Left lung (tissue), 14 donors: ENCODE measurements at places on chromosomes 16 and 17.
A peak's percentile ranks its signal among the peaks of the same experiment; 100 is the strongest.

GRCh38 chr17:47604598-47604927 is 45.2 kb upstream of the KPNB1 start:
- DNase-seq = no peak

- no peak for DNase-seq
These were observed 70.9 kb downstream of the SEC14L1 start for GRCh38 chr17:77211681-77212080.

DNA sequence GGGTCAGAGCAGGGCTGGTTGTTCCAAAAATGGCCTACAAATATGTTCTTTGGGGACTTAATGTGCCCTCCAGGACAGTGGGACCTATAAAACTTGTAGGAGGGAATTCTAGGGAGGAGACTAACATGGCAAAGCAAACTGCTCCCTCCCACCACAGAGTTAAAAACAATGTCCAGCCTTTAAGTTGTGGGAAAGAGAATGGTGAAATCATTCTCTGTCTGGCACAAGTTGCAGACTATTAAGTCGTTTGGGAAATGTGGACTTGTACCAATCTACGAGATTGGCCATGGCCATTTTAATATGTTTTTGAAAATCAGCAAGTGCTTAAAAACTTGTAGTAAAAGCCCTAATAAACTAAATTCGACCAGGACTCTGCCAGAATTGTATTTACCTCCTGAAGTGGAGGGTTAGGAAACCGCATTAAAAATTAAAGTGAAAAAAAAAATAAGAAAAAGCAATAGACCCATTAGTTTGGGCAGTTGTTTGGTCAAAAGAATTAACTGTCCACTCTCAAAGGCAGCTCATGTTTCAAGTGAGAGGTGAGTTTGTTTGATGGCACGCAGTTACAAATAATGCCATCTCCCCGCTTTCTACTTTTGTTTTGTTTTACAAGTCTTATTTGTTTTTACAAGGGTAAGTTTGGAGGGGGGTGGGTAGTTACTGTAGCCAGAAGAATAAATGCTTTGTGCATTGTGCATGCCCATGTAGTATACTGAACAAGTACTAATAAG is 32.4 kb downstream of the ANKFN1 start:
- DNase-seq = no peak

DNA sequence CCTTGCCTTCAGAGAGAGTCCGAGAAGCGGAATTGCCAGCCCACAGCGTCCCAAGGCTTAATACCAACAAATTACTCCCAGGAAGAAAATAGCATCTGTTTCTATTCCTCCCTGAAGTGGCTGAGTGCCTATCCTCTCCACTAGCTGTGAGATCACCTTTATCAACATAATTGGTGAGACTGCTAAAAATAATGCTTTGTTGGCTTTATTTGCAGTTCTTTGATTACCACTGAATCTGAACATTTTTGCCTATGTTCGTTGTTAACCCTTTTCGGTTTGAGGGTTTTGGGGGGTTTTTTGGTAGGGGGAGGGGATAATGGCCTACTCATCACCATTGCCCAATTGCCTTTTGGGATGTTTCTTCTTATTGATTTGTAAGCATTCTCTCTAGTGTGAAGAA is 31.0 kb downstream of the MMP15 start:
- no peak for DNase-seq

GRCh38 chr16:85863384-85863774 is 35.6 kb upstream of the IRF8 start:
- no peak for DNase-seq

GRCh38 chr16:65414284-65414984 is 292.6 kb upstream of the CDH11 start:
- no peak for DNase-seq

DNA sequence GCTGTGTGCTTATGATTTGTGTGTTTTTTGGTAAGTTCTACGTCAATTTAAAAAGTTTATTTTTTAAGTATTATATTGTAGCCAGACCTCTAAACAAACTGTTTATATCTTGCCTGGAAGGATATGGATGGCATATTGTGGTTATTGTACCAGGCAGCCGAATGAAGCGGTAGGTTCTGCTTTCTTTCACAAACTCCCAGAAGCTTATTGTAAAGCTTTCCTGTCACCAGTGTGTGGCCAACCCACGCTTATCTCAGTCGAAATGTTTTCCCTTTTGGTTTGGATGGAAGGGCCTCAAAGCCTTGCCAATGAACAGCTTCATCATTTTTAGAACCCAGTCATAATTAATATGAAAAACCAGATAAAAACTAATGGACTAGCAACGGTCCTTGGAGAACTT is 53.1 kb downstream of the CYB5B start:
- no peak for DNase-seq

GRCh38 chr17:29010129-29010528 is 4.3 kb upstream of the SEZ6 start:
- no peak for DNase-seq

- DNase-seq = peak; percentile 59
These were observed 240 bp downstream of the WBP2 start for GRCh38 chr17:75854881-75855309.

DNA sequence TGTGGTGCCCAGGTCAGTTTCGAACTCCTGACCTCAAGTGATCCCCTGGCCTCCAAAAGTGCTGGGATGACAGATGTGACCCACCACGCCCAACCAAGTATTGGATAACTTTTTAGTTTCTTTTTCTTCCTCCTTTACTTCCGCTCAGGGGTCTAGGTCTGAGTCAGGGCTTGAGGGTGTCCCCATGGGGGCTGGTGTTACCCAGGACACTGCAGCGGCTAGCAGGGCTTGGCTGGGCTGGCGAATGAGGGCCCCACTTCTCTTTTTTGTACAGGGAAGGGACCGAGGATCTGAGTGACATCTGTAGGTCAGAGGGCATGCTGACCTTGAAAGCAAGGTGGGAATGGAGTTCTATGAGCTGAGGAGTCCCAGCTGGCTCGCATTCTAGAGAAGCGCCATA is 24.9 kb downstream of the RAB11FIP3 start:
- DNase-seq = no peak

GRCh38 chr17:58121925-58122324 is 26.3 kb upstream of the OR4D1 start:
- DNase-seq = no peak

DNA sequence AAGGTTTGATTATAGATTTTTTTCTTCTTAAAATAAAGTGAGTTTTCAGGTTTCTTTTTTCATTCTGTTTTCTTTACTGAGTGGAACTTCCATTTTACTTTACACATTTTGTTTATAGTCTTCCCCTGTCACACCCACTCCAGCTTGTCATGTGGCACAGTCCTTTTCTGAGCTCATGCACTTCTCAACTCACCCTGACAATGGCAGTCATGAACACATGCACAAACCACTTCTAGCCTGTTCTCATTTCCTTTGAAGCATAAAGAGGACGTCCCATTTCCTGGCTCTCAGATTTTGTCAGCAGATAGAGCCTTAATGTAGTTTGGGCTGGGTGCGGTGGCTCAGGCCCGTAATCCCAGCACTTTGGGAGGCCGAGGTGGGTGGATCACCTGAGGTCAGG is 168.0 kb downstream of the AHSP start:
- peak; percentile 13 for DNase-seq

GRCh38 chr16:76280421-76281215 is 3.4 kb downstream of the CNTNAP4 start:
- DNase-seq = no peak

DNA sequence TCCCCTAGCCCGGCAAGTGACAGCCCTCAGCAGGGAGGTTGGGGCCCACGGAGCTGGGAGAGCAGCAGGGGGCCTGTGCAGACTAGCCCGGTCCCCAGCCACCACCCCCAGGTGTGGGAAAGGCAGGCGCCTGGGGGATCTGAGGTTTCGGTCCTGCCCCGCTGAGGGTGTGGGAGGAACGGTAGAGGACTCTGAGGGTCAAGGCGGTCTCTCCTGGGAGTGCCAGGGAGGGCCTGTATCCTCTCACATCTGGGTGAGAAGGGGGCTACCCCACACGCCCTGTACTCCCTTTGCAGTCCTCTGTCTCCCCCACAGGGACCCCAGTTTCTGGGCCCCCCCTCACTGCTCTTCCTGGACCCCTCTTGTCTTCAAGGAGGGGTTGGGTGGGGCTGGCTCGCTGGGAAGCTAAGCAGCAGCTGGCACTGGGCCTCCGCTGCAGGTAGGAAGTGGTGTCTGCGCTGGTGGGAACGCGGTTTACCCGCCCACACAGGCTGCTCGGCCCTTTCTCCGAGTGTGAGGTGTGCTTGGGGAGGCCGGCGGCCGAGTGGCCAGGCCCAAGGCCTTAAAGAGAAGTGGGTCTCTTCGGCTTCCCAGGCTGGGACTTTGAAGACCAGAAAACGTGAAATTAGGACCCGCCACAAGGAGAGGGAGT is 15.4 kb downstream of the CD7 start:
- DNase-seq = peak; percentile 79

DNA sequence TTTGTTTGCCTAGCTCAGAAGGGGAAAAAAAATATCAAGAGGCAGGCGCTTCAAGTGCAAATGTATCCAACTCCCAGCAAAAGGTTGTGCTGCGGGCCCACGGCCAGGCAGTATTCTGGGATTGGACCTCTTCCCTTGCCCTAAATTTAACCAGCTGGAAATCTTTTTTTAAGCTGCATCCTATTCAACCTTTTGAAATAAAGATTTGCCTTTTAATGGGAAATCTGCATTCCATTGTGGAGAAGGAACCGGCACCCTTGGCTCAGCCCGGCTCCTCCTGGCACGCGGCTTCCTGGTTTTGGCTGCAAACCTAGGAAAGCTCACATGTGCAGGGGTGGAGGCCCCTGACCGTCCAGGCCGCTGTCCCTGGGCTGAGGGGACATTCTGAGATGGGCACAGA is 38.8 kb upstream of the ENPP7 start:
- peak; percentile 63 for DNase-seq

GRCh38 chr16:57530522-57531252 is 5.7 kb downstream of the CCDC102A start:
- DNase-seq = no peak

GRCh38 chr16:70610273-70611223 is 35.8 kb upstream of the IL34 start:
- DNase-seq = no peak

DNA sequence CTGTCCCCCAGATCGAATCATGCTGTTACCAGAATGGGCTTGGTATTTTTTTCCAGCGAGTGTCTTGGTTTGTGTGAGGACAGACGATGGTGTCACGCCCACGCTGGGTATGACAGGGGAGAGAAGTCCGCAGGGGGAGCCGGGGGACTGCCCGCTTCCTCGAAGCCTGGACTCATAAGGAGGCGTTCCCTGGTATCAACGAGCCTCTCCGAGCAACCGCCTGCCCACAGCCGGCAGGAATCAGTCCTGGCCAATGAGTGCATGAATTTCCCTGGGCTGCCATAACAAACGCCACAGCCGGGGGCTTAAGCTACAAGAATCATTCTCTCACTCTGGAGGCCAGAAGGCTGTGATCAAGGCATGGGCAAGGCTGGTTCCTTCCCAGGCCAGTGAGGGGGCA is 26.1 kb upstream of the JPH3 start:
- no peak for DNase-seq

DNA sequence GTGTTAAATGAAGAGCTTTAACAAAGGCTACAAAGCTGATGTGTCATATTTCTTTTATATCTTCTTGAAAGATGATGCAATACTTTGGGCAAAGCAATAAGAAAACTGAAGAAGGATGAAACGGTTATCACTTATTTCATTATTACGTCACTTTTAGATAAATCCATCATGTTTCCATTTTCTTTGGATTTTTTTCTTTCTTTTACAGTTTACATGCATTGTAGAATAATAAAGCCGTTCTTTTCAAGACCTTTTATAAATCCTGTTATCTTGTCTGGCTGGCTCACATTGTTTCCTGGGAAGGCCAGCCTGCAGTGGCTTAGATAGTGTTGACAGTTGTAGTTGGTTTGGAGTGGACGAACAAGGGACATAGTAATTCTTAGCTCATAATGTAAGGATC is 28.9 kb downstream of the TANC2 start:
- DNase-seq = no peak

GRCh38 chr16:88534638-88535190 is 35.5 kb upstream of the ZC3H18 start:
- DNase-seq = peak; percentile 87

DNA sequence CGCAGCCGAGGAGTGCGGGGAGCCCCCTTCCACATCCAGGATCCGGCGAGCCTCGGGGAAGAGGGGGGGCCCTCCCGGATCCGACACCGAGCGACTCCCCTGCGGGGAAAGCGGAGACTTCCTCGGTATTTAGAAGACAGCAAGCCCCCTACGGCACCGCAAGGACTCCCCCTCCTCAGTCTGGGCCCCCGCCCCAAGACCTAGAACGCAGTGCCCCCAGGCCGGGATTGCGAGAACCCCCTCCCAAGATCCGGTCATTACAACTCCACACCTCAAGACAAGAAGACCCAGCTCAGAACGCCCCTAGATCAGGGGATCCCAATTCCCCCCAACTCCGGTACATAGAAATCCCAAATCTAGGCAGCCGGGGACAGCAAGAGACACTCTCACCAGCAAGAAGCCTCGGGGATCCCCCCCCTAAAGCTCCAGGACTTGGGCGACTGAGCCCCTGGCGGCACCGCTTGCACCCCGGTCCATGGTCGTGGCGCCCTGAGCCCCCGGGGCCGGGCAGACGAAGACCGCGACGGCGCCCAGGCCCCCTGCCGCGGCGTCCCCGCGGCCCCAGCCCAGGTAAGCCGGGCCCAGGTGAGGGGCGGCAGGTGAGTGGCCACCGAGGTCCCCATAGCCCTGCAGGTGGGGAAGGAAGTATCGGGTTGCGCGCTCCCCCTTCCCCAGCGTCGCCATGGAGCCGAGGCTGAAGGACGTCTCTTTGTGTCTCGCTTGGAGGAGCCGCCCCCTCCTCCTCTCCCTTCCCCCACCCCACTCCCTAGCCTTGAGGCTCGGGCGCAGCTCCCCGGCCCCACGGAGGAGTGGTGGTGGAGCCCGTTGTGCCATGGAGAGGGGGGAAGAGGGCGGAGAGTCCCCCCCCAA is 641 bp downstream of the SBK1 start:
- no peak for DNase-seq

GRCh38 chr17:2854143-2855055 is 58.2 kb downstream of the RAP1GAP2 start:
- no peak for DNase-seq

DNA sequence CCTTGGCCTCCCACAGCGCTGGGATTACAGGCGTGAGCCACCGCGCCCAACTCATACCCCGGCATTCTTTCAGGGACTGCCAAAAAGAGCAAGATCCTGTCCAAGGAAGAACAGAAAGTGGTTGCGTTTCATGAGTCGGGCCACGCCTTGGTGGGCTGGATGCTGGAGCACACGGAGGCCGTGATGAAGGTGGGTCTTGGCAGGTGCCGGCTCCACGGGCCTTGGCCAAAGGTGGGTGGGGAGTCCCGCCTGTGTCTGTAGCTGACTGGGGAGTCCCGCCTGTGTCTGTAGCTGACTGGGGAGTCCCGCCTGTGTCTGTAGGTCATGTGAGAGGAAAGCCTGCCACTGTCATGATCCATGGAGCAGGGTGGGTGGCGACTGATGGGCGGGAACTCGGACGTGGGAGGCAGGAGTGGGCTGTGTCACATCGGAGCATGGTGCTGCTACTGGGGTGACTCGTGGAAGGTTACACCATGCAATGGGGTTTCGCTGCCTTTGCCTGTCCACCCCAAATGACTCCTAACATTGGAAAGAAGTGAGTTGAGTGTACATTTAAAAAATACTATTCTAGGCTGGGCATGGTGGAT is 10.0 kb upstream of the RPL13 start:
- no peak for DNase-seq

- DNase-seq = no peak
These were observed 4.4 kb upstream of the SLC39A11 start for GRCh38 chr17:73096866-73097265.
